NCI-H460 (cell line): ENCODE measurements at places on chromosomes 1 and 21.

- no peak for DNase-seq
Observed at GRCh38 chr1:152160576-152160975, 1.5 kb upstream of the RPTN start.

DNA sequence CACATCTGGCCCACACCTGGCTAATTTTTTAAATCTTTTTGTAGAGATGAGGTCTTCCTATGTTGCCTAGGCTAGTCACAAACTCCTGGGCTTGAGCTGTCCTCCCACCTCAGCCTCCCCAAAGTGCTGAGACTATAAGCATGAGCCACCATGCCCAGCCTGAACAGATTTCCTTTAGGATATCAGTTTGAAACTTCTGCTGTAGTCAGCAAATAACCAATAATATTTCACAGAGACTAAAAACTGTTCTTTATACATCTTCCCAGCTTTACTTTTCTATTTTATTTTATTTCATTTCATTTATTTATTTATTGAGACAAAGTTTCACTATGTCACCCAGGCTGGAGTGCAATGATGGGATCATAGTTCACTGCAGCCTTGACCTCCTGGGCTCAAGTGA is 29.9 kb upstream of the TEKT2 start:
- DNase-seq, result no peak

DNA sequence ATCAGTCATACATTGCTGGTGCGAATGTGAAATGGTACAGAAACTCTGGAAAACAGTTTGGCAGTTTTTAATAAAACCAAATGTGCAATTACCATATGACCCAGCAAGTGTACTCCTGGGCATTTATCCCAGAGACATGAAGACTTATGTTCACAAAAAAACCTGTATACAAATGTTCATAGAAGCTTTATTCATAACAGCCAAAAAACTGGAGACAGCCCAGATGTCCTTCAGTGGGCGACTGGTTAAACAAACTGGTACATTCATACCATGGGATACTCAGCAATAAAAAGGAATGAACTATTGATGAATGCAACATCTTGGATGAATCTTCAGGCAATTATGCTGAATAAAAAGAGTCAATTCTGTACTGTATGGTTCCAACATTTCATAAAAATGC is 97.8 kb downstream of the DTL start:
- no peak for DNase-seq

DNA sequence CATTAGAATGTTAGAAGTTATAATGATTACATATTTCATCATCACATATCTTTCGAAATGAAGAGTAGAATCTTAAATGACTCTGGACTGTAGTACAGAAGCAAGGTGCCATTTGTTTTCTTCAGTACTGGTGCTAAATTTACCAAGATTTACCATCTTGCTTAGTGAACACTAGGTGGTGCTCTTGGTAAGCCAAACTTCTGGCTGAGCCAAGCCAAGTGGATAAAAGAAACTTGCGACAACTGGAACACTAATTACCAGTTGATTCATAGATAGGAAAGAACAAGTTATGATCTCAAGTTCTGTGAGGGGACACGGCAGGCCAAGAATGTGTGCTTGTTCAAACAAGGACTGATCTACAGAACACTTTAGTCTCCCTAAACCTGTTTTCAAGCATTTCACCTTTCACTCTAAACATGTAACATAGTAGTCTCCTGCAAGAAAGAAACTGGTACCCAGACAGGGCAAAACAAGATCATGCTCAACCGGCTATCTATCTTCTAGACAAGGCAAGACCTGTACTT is 19.8 kb downstream of the SPRTN start:
- peak; percentile 67 for DNase-seq

DNA sequence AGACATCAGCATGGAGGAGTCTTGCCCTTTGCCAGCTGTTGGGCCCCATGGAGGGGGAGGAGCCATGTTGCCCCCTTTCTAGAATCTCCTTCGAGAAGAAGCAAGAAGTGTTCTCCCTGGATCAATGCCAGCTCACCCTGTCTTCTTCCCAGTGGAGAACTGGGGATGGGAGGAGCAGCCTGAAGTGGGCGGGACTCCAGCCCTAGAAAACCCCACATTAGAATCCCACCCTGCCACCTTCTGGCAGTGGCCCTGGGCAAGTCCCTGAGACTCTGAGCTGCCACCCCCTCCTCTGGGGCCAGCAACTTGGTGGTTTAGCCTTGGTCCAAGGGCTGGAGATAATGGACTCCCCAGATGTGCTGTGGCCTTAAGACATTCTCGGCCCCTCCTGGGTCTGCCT is 51.7 kb downstream of the PAX7 start:
- DNase-seq, result no peak
